ENCODE measurements at places on chromosomes 6 and 20. TPM values are rescaled to one million over a fixed set of nuclear protein-coding genes. Genes with fewer than 3 reads are reported as not detected.

- DNase-seq = peak; percentile 46
Measured at GRCh38 chr6:3281631-3282475, 23.1 kb downstream of the PSMG4 start.

DNA sequence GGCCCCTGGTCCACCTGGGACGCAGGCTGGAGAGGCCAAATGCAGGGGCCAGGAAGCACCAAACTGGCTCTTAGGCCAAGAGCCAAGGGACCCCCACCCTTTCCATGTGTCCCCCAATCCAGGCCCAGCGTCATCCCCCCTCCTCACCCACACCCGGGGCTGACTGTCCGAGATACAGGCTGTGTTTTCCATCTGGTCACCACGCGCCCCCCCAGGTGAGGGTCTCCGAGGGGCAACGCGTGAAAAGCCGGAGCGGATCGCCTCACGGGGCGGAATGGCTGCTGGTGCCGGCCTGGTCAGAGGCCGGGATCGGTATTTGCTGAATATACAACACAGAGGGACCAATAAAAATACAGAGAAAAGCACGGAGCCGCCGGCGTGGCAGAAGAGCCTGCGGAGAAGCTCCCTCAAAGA lies 5.2 kb upstream of the ABHD16B start:
- DNase-seq = no peak

GRCh38 chr20:43534791-43535350 lies 24.0 kb upstream of the SGK2 start:
- DNase-seq = no peak

DNA sequence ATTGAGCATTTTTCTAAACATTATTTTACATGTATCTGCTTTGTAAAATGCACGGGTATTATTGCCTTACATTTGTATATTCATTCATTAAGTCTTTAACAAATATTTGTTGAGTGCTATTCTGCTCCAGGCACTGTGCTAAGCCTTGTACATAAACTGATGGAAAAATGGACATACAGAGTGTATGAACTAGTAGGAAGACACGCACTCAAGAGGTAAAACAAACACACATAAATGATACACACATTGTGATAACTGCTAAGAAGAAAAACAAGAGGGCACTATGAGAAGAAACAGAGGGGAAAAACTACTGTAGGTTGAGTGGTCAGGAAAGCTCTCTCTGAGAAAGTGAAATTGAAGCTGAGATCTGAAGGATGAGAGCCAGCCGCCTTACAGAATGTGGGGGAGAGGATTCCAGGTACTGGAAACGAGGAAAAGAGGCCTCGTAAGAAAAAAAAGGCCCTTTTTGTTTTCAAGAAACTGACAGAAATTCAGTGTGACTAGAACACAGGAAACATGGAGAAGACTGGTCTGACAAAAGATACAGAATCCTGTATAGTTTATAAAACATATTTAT lies 117.5 kb downstream of the EYA4 start:
- DNase-seq = no peak

GRCh38 chr20:35768731-35769664 lies 2.8 kb upstream of the PHF20 start:
- DNase-seq = peak; percentile 98

Gene FLRT3
- total RNA-seq = 0.65 TPM

Gene KIF25
- not detected for total RNA-seq

DNA sequence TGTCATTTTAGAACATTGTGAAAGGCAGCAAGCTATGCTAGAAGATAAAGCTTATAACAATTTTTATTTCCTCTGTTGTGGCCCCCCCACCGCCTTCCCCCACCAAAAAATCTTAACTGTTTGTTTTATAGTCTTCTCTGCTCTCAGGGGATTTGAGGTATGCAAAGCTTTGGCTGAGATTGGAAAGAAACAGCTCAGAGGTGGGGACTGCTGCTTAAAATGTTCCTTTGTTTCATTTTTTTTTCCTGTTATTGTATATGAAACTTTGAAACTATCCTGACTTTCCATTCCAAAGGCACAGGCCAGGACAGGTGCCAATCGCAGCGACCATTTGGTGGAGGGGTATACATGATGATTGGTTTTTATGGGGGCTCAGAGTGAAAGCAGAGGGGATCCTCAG lies 114.7 kb upstream of the PHACTR1 start:
- no peak for DNase-seq

Gene SUN5
- total RNA-seq = not detected

GRCh38 chr6:137471497-137471896 lies 22.7 kb downstream of the OLIG3 start:
- DNase-seq = no peak

DNA sequence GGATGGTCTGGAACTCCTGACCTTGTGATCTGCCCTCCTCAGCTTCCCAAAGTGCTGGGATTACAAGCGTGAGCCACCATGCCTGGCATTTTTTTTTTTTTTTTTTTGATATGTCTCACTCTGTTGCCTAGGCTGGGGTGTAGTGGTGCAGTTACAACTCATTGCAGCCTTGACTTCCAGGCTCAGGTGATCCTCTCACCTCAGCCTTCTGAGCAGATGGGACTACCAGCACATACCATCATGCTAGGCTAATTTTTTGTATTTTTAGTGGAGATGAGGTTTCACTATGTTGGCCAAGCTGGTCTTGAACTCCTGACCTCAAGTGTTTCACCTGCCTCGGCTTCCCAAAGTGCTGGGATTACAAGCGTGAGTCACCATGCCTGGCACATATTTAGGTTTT lies 34.3 kb downstream of the PHF20 start:
- DNase-seq = no peak
